Renal cortex interstitium (tissue), 15 donors: ENCODE measurements at places on chromosomes 16 and 17. TPM values are rescaled to one million over a fixed set of nuclear protein-coding genes. Genes with fewer than 3 reads are reported as not detected.

The TPSD1 gene
- polyA plus RNA-seq, result 0.95 TPM

The PARN gene
- polyA plus RNA-seq, result 44.3 TPM

The KCNG4 gene
- 0.05 TPM for polyA plus RNA-seq

The CCL16 gene
- 0.14 TPM for polyA plus RNA-seq

The CPHXL2 gene
- polyA plus RNA-seq, result 0.11 TPM

The FAM171A2 gene
- 36.9 TPM for polyA plus RNA-seq

The DOC2A gene
- polyA plus RNA-seq, result 5.2 TPM

The PRSS33 gene
- 0.24 TPM for polyA plus RNA-seq

The KRT33B gene
- polyA plus RNA-seq, result not detected

The DNASE1L2 gene
- polyA plus RNA-seq, result 0.36 TPM

GRCh38 chr17:38864636-38865398, 5.0 kb upstream of the LASP1 start:
- no peak for DNase-seq

DNA sequence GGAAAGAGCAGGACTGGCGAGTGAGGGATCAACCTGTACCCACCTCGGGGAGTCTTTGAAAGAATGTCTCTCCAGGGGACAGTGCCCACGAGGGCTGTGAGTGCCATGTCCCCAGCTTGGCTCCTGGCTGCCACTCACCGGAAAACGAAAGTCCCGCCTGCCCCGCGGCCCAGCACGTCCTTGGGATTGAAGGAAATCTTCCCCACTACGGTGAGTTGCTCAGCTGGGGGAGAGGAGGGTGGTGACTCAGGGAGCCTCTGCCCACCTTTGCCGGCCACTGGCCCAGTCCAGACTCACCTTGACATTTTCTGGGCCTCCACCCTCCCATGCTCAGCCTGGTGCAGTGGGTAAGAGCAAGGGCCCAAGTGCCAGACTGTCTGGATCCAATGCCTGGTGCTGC, 17.1 kb downstream of the PLK1 start:
- no peak for DNase-seq

DNA sequence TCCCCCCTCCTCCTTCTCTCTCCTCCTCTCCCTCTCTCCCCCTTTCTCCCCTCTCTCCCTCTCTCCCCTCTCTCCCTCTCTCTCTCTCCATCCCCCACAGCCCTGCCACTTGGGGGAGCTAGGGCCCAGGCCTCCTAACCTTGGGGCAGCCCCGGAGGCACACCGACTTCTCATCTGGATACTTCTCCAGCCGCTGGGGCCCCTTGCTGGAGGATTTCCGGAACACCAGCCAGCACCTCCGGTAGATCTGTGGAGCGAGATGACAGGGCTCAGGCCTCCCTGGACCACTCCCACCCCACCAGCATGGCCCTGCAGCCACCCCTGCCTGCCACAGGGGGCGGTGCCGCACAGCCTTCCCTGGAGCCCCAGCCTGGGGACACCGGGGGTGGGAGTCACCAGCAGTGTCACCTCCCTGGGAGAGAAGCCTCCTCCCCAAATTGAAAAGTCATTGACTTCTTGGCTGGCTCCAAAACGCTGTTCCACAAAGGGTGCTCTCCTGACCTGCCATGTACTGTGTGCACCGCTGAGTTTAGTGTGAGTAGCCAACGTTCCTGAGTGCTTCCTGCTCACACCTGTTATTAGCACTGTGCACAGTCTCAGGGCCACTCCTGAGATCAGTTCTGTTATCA, 10.5 kb downstream of the DOK4 start:
- DNase-seq, result no peak

DNA sequence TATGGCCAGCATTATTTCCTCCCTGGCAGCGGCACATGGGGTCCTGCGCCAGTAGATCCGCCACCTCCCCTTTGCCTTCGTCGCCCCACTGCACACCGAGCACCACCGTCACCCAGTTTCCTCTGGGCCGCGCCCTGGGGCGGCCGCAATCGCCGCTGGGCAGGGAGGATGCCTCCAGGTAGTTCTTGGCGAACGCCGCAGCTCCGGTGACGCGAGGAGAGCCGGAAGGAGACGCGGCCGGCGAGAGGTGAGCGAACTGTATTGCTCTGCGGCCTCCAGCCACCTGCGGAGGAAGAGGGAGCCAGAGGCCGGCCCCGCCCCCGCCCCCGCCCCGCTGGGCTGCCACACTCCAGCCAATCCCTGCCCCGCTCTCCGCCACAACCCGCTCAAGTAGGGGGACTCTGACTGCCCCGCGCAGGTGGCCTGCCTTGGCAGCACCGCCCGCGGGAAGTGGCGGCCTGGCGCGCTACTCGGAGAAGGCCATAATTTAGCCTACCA, 11.8 kb upstream of the SLFN13 start:
- DNase-seq, result no peak

- peak; percentile 79 for DNase-seq
These were observed 598 bp downstream of the INPP5K start for GRCh38 chr17:1515640-1516387.

GRCh38 chr17:82820278-82821251, 19.3 kb downstream of the ZNF750 start:
- DNase-seq, result no peak

DNA sequence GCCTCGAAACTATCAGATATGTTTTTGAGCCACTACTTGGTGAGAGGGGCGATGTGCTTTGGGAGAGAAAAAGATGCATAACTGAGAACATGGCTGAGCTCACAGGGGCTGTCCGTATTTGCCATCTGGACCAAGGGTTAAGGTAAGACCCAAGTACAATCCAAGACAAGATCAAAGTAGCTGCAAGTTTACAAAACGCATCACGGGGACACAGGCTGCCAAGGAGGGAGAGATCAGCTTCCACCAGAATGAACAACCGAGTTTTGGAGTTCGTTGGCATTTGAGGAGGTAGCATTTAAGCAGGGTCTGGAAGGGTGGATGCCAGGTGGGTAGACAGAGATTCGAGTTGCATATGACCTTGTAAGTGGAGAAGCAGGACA, 2.2 kb downstream of the PITPNC1 start:
- no peak for DNase-seq

DNA sequence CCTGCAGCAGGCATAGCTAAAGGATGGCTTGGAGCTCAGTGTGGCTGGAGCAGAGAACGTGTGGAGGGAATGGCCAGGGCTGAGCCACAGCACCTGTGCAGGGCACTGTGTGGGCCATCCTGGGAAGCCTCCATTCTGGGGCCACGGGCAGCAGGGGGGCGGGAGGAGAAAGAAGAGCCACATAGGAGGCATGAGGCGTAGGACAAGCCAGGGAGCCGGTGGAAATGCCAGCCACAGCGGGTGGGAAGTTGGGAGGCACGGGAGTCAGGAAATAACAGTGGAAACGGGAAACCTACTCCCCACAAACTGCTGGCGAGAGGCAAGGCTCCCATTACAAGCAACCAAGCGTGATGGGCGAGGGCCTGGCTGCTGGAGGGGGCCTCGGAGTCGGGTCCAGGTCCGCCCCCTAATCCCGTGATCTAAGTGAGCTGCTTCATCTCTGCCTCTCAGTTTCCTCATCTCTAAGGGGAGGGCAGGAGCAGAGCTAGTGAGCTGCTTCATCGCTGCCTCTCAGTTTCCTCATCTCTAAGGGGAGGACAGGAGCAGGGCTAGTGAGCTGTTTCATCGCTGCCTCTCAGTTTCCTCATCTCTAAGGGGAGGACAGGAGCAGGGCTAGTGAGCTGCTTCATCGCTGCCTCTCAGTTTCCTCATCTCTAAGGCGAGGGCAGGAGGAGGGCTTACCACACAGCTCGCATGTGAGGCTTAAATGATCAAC, 104.9 kb downstream of the ADCY9 start:
- no peak for DNase-seq

- DNase-seq, result no peak
These were observed at the start of gene GPRC5C for GRCh38 chr17:74431568-74432423. Gene GPRC5C (plus strand): TSS chr17:74432088. CDS start chr17:74439777, 7,689 bp downstream.

GRCh38 chr17:59418732-59419166, 87.3 kb downstream of the YPEL2 start:
- DNase-seq, result no peak

GRCh38 chr17:76920364-76921139, 52.3 kb downstream of the MGAT5B start:
- DNase-seq, result no peak

DNA sequence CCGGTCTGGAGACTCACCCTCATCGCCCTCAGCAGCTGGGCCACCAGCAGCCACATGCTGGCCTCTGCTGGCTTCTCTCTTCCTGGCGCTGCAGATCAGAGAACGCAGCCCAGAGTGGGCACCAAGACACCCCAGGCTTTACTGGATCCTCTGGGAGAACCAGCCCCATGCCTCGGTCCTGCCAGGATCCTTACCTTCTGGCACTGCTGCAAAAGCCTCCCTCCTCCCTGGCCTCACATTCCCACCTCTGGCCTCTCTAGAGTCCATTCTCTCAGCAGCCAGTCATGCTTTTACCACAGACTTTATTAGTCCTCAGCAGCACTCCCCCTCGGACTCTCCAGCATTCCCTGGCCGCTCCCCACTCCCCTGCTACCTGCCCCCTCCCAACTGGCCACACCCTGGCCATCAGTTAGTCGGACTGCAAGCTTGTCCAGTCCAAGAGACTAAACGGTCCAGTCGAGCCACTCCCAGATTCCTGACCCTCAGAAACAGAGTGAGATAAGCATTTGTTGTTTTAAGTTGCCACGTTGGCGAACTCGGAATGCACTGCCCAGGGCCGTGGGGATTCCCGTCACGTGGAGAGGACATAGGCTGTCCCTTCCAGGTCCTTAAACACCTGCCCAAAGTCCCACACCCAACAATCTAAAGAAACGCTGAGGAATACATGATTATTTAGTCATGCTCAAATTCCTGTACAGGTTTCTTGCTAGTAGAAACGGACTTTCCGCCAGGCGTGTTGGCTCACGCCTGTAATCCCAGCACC, 5.9 kb upstream of the SPG7 start:
- no peak for DNase-seq

DNA sequence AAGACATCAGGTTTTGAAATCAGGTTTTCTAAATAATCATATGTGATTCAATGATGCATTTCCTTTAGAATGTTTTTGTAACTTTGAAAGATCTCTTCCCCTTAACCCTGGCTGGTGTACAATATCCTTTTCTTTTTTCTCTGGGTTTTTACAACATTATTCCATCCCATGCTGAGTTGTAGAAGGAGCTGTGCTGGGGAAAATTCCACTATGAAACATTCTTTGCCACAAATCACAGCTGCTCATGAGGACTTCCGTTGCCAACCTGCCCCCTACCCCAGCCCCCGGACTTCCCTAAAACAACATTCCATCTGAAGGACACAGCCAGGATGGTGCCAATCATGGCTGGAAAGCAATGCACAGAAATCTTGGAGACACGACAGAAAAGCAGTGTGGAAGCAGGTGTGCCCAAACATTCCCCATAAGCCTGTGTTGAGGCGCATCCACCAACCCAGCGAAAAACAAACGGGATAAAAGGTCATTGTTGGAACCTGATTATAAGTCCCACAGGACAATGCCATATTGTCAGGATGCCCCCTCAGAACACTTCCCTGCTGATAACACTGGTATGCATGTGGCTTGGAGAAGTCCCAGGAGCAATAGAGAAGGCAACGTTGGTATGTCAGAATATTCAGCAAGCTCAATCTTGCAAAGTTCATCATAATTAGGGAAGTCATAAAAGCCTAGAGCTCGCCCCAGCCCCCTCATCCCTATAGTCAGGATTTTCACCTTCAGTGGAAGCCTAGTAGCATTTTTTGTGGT, 475.0 kb downstream of the HS3ST3B1 start:
- DNase-seq, result no peak

DNA sequence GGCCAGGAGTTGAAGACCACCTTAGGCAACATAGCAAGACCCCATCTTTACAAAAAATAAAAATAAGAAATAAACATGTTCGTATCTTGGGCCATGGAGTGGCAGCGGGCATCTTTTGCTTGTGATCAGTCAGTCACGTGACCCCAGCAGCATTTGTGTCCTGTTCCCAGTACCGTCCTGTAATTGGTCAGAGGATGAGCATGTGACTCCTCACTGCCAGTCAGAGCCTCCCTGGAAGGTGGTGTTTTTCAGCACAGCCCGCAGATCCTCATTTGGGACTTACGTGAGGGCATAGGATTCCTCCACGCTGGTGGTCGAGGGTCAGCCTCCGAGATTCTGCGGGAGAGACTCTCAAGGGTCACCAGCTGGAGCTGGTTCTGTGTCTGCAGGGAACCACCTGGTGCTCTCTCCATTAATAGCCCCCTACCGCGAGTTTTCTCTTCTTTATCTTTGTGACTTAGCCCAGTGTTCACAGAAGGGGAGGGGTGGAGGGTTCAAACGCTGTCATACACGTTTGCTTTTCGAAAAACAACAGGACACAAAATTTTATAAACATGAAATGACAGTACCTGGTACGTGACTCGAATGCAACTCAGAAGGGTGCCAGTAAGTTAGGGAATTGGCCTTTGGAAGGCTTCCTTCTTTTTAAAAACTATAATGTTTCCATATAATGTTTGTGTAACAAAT, 17.2 kb downstream of the MRC2 start:
- DNase-seq, result no peak

DNA sequence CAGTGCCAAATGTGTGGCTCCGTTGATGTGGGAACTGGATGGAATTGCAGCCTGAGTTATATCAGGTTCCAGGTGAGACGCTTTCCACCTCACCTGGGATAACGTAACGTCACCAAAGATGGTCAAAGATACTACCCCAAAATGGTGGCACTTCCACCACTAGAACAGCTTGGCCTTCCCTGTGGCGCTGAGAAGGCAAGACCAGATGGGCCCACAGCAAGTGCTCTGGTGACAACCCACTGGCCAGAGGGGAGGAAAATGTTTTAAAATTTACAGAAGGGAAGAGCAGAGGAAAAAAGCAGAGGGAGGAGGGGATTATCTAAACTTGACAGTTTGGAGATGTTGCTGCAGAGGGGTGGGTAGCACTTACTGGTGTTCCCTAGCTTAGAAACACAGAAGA, 7.5 kb upstream of the ITGA2B start:
- DNase-seq, result no peak

- DNase-seq, result no peak
These were observed 37.9 kb downstream of the COTL1 start for GRCh38 chr16:84579936-84580335.

- DNase-seq, result no peak
These were observed 24.4 kb downstream of the ATP6V0D1 start for GRCh38 chr16:67456391-67457081.

- no peak for DNase-seq
These were observed 3.1 kb upstream of the MC1R start for GRCh38 chr16:89915303-89916232.

- DNase-seq, result no peak
These were observed 84.7 kb upstream of the CLEC3A start for GRCh38 chr16:77937473-77938149.

GRCh38 chr17:16905593-16906191, 66.2 kb downstream of the TNFRSF13B start:
- no peak for DNase-seq
